ENCODE measurements at places on chromosomes 5 and 9. TPM values are rescaled to one million over a fixed set of nuclear protein-coding genes. Genes with fewer than 3 reads are reported as not detected.

ORM2 gene
- total RNA-seq = not detected

CKMT2 gene
- total RNA-seq = 20.6 TPM

JAKMIP2 gene
- total RNA-seq = 1.6 TPM

STK32A gene
- 8.0 TPM for total RNA-seq

LCN15 gene
- not detected for total RNA-seq

PCDHGA10 gene
- total RNA-seq = 14.4 TPM

HCN1 gene
- total RNA-seq = not detected

TSSK1B gene
- total RNA-seq = not detected

FAT2 gene
- 0.14 TPM for total RNA-seq

TIMD4 gene
- 7.6 TPM for total RNA-seq

- H3K4me1 ChIP-seq = no peaks in the 10 kb centered on the region
- DNase-seq = peak; percentile 52
- no peaks in the 10 kb centered on the region for H3K27me3 ChIP-seq
Measured at GRCh38 chr9:121972501-121972981, 120.6 kb downstream of the TTLL11 start.

GRCh38 chr5:118379470-118379869 is 608.9 kb downstream of the DTWD2 start:
- no peak overlapping the region for H3K4me3 ChIP-seq
- DNase-seq = no peak
- no peaks in the 10 kb centered on the region for H3K36me3 ChIP-seq

GRCh38 chr5:92613546-92613945 is 967.5 kb downstream of the NR2F1-AS1 start:
- H3K4me1 ChIP-seq = no peaks in the 10 kb centered on the region
- no peak overlapping the region for H3K4me3 ChIP-seq
- H3K36me3 ChIP-seq = no peaks in the 10 kb centered on the region
- no peak for DNase-seq
- H3K27ac ChIP-seq = no peak overlapping the region

DNA sequence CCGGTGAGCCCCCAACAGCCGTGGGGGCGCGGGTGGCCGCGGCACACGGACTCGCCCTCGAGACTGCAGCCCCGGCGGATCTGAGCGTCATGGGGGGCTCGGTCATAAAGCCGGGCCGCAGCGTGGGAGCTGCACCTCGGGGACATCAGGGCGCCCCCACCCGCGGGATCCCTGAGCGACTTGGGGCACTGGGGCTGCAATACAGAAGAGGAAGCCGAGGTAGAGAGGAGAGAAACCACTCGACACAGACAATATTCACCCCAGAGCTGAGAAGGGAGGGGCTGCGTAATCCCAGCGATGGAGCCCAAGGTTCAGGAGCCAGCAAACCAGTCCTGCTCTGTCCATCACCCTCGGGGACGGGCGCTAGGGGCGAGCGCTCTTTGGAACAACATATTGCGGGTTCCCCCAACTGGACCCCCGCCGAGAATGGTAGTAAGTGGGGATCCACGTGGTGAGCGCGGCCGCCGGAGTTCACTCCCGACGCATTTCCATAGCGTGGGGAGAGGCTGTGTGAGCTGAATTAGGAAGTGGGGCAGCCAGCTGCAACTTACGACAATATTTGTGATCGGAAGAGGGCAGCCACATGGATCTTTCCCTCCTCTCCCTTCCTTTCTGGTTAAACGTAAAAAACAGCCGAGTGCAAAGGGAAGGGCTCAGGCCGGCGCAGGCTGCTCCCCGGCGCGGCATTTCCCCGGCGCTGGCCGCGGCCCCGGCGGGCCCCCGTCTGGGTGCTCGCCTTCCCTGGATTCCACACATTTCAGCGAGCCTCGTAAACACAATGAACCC is 9.9 kb downstream of the PTCH1 start:
- no peaks in the 10 kb centered on the region for H3K36me3 ChIP-seq
- peak overlapping the region; percentile 83 for H3K27ac ChIP-seq
- H3K27me3 ChIP-seq = no peaks in the 10 kb centered on the region

DNA sequence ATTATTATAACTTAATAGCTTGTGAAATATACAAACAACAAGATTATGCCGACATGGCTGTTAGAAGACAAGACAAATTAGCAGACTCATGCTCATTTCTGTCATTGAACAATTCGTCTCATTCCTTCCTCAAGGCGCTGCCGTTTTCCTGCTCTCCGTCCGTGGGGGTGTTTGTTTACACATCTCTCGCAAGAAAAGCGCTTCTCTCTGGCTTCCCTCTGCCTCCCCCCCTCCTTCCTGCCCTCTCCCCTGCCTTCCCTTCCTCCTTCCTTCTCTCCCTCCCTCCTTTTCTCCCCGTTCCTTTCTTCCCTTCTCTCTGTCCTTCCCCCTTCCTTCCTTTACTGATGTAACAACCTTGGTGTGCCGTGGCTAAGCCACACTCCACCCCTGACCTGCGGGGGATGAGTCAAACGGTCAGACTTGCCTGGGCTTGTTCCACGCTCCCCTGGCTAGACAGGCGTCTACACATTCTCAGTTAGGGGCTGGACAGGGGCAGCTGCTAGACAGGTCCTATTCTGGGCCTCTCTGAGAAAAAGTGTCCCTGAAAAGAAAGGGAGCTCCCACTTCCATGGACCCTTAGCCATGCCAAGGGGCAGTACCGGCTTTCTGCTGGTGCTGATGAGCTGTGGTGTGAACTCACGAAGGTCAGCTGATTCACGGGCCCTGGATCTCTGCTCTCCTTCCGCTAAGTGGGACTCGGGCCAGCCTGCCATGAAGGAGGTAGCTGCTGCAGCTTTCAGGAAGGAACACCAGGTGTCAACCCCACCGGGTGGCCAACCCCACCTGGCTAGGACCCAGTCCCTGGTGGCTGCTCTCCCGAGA is 32.0 kb upstream of the SPTLC1 start:
- H3K27ac ChIP-seq = peak overlapping the region; percentile 62
- H3K36me3 ChIP-seq = no peaks in the 10 kb centered on the region
- H3K27me3 ChIP-seq = no peaks in the 10 kb centered on the region
- H3K4me1 ChIP-seq = no peaks in the 10 kb centered on the region

DNA sequence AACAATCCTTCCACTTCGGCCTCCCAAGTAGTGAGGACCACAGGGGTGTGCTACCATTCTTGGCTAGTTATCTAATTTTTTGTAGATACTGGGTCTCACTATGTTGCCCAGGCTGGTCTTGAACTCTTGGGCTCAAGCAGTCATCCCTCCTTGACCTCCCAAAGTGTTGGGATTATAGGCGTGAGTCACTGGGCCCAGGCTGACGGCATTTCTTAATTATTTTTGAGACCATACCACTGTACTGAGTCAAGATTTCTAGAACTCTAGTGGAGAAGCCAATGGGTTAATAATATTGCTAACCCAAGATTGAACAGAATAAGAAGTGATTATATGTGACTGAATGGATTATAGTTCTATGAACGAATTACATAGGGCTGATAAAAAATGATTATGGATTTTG is 66.7 kb downstream of the TARS1 start:
- no peaks in the 10 kb centered on the region for H3K36me3 ChIP-seq
- H3K4me1 ChIP-seq = peaks cover 6% of the 10 kb centered on the region

DNA sequence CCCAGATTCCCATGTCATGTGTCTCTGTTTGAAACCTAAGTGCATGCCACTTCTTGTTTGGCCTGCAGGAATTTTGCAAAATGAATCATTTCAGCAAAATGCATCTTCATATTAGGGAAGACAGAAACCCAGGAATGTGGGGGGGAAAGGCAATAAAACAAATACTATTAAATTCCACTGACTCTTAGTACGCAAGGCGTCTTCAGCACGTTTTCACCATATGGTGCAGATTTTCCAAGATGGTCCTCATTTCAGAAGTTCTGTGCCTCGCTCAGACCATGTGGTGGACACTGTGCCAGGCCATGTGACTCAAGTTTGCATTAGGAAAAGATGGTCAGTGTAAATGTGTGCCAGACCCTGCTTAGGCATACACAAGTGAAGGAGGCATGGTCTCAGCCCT is 184.0 kb downstream of the ACTL7B start:
- no peak overlapping the region for H3K4me3 ChIP-seq
- no peaks in the 10 kb centered on the region for H3K4me1 ChIP-seq
- H3K36me3 ChIP-seq = no peaks in the 10 kb centered on the region
- H3K27me3 ChIP-seq = no peaks in the 10 kb centered on the region

GRCh38 chr5:75677607-75678006 is 39.6 kb downstream of the POC5 start:
- no peak overlapping the region for H3K4me3 ChIP-seq
- no peak overlapping the region for H3K27ac ChIP-seq
- peaks cover 4% of the 10 kb centered on the region for H3K36me3 ChIP-seq
- H3K27me3 ChIP-seq = no peaks in the 10 kb centered on the region
- DNase-seq = no peak

GRCh38 chr5:115267617-115268016 is 4.9 kb upstream of the PGGT1B start:
- no peak overlapping the region for H3K27ac ChIP-seq
- no peaks in the 10 kb centered on the region for H3K36me3 ChIP-seq
- no peak overlapping the region for H3K4me3 ChIP-seq

DNA sequence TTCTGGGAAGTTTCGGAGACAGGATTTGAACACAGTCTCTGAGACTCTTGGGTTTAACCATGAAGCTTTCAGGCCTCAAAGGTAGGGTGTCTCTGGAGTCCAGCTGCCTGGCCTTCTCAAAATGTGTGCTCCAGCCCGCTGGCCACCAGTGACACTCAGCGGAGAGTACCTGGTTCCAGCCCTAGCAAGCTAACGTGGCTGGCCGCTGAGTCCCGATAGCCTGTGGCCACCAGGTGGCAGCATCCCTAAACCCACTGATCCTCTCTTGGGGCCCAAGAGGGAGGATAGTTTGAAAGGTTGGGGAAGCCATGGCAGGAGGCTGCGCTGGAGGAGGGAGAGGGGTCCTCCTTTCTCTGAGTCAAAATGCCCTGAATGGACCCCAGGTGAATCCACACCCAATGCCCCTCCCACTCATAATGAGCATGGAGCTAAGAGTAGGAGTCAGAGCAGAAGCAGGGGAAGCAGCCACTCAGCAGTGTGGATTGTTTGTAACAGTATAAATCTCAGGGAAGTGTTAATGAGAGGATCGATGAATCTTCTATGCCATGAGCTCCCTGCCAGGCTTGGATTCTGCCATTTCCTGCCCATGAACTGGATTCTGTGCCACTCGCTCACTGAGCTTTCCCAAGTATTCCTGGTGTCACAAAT is 5.4 kb upstream of the TIFAB start:
- DNase-seq = no peak
- H3K4me1 ChIP-seq = peaks cover 20% of the 10 kb centered on the region
- H3K4me3 ChIP-seq = no peak overlapping the region
- no peak overlapping the region for H3K27ac ChIP-seq
- no peaks in the 10 kb centered on the region for H3K36me3 ChIP-seq

GRCh38 chr9:89888677-89889076 is 283.9 kb downstream of the GADD45G start:
- H3K36me3 ChIP-seq = no peaks in the 10 kb centered on the region
- no peak overlapping the region for H3K4me3 ChIP-seq
- DNase-seq = no peak

- H3K27ac ChIP-seq = peak overlapping the region; percentile 99
- peak; percentile 19 for DNase-seq
- H3K4me3 ChIP-seq = peak overlapping the region; percentile 99
- no peaks in the 10 kb centered on the region for H3K36me3 ChIP-seq
- peaks cover 8% of the 10 kb centered on the region for H3K4me1 ChIP-seq
Measured at GRCh38 chr5:141849415-141850243, 28.6 kb downstream of the PCDH1 start.

DNA sequence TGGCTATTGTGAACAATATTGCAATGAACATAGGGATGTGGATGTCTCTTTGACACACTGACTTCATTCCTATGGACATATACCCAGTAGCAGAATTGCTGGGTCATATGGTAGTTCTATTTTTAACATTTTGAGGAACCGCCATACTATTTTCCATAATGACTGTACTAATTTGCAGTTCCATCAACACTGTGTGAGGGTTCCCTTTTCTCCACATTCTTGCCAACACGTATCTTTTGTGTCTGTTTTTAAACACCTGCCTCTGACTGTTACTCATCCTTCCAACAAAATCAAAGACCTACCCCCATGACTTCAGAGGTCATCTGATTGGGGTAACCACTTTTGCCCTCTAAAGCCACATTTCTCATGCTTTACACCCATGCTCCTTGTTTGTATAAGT is 133.5 kb downstream of the MED27 start:
- peaks cover 1% of the 10 kb centered on the region for H3K4me1 ChIP-seq
- H3K27ac ChIP-seq = no peak overlapping the region
- H3K27me3 ChIP-seq = no peaks in the 10 kb centered on the region
- no peak overlapping the region for H3K4me3 ChIP-seq
- no peak for DNase-seq

DNA sequence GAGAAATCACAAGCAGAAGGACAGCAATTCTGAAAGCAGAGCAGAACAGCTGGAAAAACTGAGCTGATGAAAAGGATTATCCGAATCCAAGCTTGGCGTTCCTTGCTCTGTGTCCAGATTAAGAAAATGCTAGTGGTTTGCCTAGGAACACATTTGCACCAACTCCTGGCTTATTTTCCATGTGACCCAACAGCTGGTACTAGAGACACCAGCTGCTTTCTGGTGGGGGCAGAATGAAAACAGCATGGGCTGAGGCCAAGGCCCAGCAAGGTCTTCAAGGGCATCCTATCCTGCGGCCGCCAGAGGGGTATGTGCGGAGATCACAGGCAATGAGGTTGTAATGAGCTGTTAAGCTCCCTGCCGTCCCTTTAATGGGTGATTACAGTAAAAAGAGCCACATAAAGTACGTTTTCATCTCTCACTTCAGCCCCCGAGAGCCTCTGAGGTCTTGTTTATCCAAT is 131.5 kb downstream of the DOCK8 start:
- no peak overlapping the region for H3K27ac ChIP-seq
- H3K36me3 ChIP-seq = no peaks in the 10 kb centered on the region
- no peaks in the 10 kb centered on the region for H3K4me1 ChIP-seq
- H3K4me3 ChIP-seq = no peak overlapping the region

- H3K27ac ChIP-seq = peak within 1 kb of the TSS; percentile 88
- DNase-seq = peak; percentile 96
Measured at GRCh38 chr9:127396808-127397645, at the start of gene SLC2A8. SLC2A8 (plus strand) TSS chr9:127397169; CDS start chr9:127397231, 62 bp downstream.

- H3K36me3 ChIP-seq = no peaks in the 10 kb centered on the region
- H3K27ac ChIP-seq = no peak overlapping the region
- no peaks in the 10 kb centered on the region for H3K27me3 ChIP-seq
- no peaks in the 10 kb centered on the region for H3K4me1 ChIP-seq
Measured at GRCh38 chr5:76663573-76663972, 40.4 kb upstream of the F2RL2 start.

DNA sequence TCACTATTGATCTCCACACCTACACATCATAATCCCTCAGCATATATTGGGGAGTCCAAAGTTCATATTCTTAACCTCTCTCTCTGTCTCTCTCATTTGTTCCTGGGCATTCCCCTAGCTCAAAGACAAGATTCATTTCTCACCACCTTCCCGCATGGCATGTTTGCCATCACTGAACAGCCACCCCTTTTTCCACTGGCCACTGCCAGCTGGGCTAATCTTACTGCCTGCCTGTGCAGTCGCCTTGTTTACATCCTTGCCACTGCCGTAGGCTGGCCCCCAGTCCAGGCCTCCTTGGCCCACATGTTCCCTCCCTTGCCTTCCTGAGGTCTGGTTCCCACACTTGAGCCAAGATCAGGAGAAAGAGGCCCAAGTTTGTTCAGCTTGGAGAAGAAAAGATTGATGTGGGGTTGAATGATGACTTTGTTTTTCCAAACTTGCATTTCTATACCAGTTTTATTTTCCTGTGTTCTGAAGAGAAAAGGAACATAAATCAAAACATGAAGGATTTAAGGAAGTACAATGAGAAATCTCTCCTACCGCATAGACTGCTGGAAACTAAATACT is 80.2 kb downstream of the PLAC8L1 start:
- H3K27me3 ChIP-seq = no peaks in the 10 kb centered on the region
- H3K4me3 ChIP-seq = no peak overlapping the region
- H3K4me1 ChIP-seq = no peaks in the 10 kb centered on the region
- no peak for DNase-seq
- H3K27ac ChIP-seq = no peak overlapping the region

- H3K4me3 ChIP-seq = no peak overlapping the region
- H3K4me1 ChIP-seq = peaks cover 7% of the 10 kb centered on the region
- no peak for DNase-seq
- H3K27ac ChIP-seq = no peak overlapping the region
- H3K36me3 ChIP-seq = no peaks in the 10 kb centered on the region
Measured at GRCh38 chr5:66824476-66824875, 228.3 kb downstream of the MAST4 start.

Measured in thoracic aorta (tissue), 2 donors.